ENCODE measurements at places on chromosomes 11 and 22. TPM values are rescaled to one million over a fixed set of nuclear protein-coding genes. Genes with fewer than 3 reads are reported as not detected.

GRCh38 chr11:72631806-72632731, 42.2 kb downstream of the PDE2A start:
- peak overlapping the region; percentile 83 for H3K27ac ChIP-seq
- no peak overlapping the region for H3K4me3 ChIP-seq
- no peak for DNase-seq
- no peaks in the 10 kb centered on the region for H3K27me3 ChIP-seq
- peaks cover 14% of the 10 kb centered on the region for H3K36me3 ChIP-seq

GRCh38 chr11:57303280-57303989, 21.3 kb downstream of the TNKS1BP1 start:
- H3K27me3 ChIP-seq, result no peaks in the 10 kb centered on the region
- no peak for DNase-seq
- H3K36me3 ChIP-seq, result peaks cover 66% of the 10 kb centered on the region
- no peak overlapping the region for H3K4me3 ChIP-seq
- peak overlapping the region; percentile 10 for H3K27ac ChIP-seq
- H3K4me1 ChIP-seq, result peaks cover 49% of the 10 kb centered on the region

DNA sequence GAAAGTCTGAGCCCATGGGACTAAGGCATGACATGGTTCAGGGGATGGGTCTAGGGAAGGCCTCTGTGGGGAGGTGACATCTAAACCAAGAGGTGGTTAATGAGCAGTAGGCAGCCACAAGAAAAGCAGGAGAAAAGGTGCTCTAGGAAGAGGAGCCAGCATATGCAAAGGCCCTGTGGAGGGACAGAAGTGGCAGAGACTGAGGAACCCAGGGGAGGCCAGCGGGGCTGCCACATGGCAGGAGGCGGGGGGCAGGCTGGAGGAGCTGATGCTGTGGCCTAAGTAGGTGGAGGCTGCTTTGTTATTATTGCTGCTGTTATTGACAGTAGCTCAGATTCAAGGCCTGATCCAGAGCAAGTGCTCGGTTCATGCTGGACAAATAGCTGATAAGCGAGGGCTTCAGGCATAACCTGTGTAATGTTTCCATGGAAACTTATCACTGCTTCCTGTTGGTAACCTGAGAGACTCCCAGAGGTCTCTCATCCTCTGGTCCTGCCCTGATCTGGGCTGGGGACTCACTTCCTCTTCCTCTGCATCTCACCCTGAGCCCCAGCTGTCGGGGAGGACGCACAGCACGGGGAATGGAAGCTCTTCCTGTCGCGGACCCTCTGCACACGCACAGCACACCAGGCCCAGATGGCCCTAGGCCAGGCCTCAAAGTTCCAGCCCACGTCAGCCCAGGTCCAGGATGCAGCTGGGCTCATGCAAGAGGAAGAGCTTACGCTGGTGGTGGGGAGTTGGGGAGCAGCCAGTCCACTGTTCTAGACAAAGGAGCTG, 75.2 kb upstream of the TP53I11 start:
- peaks cover 40% of the 10 kb centered on the region for H3K4me1 ChIP-seq
- H3K27ac ChIP-seq, result no peak overlapping the region
- DNase-seq, result no peak
- H3K36me3 ChIP-seq, result no peaks in the 10 kb centered on the region

DNA sequence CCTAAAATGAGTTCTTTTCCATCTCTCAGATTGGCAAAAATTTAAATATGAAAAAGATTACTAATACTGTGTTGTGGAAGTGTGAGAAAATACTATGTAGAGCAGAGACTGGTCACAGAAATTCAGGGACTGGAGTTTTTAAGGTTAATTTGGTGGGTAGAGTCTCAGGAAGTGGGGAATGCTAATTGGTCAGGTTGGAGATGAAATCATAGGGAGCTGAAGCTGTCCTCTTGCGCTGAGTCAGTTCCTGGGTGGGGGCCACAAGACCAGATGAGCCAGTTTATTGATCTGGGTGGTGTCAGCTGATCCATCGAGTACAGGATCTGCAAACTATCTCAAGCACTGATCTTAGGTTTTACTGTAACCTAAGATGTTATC, 29.4 kb upstream of the TMEM86A start:
- no peaks in the 10 kb centered on the region for H3K27me3 ChIP-seq
- no peak for DNase-seq
- H3K27ac ChIP-seq, result no peak overlapping the region
- no peaks in the 10 kb centered on the region for H3K36me3 ChIP-seq
- no peak overlapping the region for H3K4me3 ChIP-seq

DNA sequence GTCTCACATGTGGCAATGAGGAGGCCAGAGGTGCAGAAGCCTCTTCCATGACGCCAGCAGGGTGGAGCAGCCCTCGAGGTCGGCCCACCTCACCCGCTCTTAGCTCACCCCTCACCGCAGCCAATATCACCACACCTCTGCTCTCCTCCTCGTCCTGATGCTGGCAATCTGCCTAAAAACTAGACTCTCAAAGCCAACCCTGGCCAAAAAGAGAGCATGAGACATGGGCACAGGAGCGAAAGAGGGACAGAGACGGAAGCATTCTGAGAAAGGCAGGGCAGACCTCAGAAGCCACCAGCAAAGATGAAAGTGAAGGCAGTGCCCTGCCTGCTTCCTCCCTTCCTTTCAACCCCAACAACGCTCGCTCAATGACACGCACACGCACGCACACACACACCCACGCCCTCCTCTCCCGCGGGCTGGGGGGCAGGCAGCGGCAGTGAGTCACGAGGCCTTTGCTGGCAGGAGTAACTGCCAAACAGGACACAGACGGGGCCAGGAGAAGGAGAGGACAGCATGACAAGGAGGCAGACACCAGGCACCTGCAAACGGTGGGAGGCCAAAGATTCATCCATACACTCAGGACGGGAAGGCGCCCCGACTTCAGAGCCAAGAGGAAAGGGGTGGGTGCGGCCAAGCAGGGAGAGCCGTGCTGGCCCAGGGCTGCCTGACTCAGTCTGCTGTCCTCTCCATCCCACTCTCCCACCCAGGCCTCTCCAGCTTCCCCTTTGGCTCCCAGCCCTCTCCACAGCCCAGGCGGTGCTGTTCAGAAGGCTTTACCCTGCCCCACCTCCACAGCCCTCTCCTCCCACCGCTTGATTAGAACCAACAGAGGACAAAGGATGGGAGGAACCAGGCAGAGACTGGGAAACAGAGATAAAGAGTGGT, 11.4 kb downstream of the IGSF9B start:
- H3K36me3 ChIP-seq, result peaks cover 11% of the 10 kb centered on the region
- H3K27ac ChIP-seq, result peak overlapping the region; percentile 90
- H3K27me3 ChIP-seq, result no peaks in the 10 kb centered on the region
- DNase-seq, result no peak
- H3K4me1 ChIP-seq, result peaks cover 63% of the 10 kb centered on the region

- peaks cover 9% of the 10 kb centered on the region for H3K4me1 ChIP-seq
- no peaks in the 10 kb centered on the region for H3K36me3 ChIP-seq
- H3K4me3 ChIP-seq, result peak overlapping the region; percentile 33
- H3K27me3 ChIP-seq, result no peaks in the 10 kb centered on the region
- DNase-seq, result no peak
These were observed 17.0 kb upstream of the KCTD14 start for GRCh38 chr11:78039919-78040671.

DNA sequence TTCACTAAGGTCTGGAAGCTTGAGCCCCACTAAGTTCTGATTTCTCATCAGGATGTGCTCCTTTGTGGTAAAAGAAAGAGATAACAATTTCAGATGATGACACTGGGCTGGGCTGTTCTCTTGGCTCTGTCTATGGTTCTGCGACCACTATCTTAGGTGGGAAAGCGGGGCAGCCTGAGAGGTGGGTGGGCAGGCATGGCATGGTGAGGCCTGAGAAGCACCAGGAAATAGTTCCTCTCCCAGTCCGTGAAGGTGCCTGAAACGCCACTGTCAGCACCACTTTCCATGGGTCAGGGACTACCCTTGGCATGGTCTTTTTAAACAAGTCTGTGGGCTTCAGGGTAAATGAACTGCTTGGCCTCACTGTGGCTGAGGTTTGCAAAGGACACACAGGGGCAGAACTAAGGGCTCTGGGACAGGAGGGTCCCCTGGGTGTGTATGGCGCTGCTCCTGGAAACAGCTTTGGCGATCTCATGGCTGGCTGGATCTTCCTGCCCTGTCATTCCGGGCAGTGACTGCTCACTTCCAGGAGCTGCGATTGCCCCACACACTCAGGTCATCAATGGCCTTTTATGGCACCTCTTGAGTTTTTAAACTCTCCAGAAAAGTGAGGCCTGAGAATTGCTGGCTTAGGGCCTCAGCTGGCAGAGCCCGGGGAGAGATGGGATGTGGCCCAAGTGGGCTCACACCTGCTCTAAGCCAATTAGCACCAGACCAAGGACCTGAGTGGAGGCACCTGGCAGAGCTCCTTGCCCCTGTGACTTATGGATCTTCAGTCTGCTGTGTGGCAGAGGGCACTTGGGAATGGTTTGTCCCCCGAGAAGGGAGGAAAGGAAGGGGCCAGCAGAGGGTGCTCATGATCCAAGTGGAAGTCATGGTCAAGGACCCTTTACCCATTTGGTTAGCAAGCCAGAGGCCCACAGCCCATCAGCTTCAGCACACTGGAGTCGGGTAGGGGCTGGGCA, 55.6 kb upstream of the LYVE1 start:
- H3K36me3 ChIP-seq, result no peaks in the 10 kb centered on the region
- H3K27me3 ChIP-seq, result no peaks in the 10 kb centered on the region
- H3K4me1 ChIP-seq, result peaks cover 66% of the 10 kb centered on the region
- H3K4me3 ChIP-seq, result no peak overlapping the region

DNA sequence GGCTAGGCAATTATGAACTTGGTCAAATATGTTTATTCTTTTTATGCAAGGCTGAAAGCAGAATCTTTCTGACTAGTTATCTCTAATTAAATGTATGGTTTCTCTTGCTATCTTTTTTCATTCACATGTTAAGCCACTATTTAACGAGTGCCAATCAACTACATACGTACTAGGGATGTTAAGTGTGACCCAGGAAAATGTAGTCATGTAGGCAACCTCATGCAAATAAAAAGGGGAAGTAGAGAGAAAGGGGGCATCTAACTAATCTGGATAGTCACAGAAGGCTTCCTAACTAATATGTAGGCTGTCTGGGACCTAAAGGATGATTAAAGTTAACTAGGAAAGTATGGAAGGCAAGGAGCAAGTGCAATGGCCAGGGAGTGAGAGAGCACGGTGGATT, 23.5 kb downstream of the TBRG1 start:
- H3K27ac ChIP-seq, result no peak overlapping the region
- DNase-seq, result no peak
- H3K4me3 ChIP-seq, result no peak overlapping the region
- H3K27me3 ChIP-seq, result no peaks in the 10 kb centered on the region
- H3K4me1 ChIP-seq, result no peaks in the 10 kb centered on the region
- H3K36me3 ChIP-seq, result peaks cover 18% of the 10 kb centered on the region

- H3K36me3 ChIP-seq, result no peaks in the 10 kb centered on the region
- no peaks in the 10 kb centered on the region for H3K4me1 ChIP-seq
- no peak for DNase-seq
These were observed 583.9 kb upstream of the LRRC4C start for GRCh38 chr11:42043312-42043711.

GRCh38 chr11:66637557-66638176, 836 bp upstream of the RBM4 start:
- peak overlapping the region; percentile 89 for H3K27ac ChIP-seq
- H3K27me3 ChIP-seq, result no peaks in the 10 kb centered on the region
- no peak for DNase-seq
- H3K4me1 ChIP-seq, result peaks cover 59% of the 10 kb centered on the region
- H3K36me3 ChIP-seq, result peaks cover 36% of the 10 kb centered on the region

DNA sequence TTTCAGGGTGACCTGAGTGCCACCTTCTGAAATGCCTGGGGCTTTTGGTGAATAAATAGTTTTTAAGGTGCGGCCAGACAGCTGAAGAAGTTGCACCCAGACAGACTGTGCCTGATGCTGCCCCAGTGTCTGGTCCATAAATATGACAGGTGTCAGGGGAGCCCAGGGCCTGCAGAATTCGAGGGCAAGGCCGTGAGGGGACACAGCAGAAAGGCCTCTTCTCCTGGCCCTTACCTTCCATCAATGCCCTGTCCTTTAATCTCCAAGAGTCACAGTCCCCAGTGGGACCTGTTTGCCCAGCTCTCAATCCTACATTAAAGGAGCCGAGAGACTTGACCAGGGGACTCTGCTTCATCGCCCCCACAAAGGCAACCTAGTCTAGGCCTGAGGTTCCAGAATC, 45.7 kb downstream of the NAT10 start:
- no peak overlapping the region for H3K4me3 ChIP-seq
- no peaks in the 10 kb centered on the region for H3K4me1 ChIP-seq
- peaks cover 92% of the 10 kb centered on the region for H3K36me3 ChIP-seq
- H3K27ac ChIP-seq, result no peak overlapping the region
- H3K27me3 ChIP-seq, result no peaks in the 10 kb centered on the region
- DNase-seq, result no peak

DNA sequence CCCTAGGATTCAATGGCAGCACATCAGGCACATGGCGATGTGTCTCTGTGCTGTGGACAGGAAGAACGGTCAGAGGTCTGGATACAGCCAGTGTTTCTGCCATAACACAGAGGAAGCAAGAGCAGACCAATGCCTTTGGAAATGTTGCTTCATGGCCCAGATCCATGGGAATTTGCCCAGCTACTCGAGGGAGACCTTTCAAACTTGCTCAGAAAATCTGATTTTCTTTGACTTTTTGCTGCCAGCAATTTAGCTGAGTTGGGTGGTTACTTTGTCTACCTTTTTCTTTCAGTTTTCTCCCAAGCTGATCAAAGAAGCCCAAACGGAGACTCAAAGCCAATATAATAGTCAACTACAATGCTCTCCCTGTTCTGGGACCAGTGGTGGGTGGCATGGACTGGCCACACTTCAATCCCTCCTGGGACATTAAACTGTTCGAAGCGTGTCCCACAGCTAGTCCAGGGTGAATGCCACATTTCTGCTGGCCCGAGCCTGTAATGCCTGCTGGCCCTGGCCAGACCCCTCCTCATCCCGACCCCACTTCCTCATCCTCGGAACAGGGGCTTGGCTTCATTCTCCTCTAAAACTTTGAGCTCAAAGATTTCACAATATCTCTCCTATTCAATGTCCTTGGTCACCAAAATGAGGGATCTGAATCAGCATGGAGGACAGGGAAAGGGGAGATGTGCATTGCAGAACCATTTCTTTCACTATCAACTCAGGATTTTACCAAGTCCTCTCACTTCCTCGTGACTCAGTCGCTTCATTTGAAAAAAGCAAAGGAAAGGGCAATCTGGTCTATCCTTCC, 93.3 kb downstream of the ABTB2 start:
- no peak for DNase-seq
- H3K36me3 ChIP-seq, result no peaks in the 10 kb centered on the region
- no peaks in the 10 kb centered on the region for H3K27me3 ChIP-seq
- H3K27ac ChIP-seq, result no peak overlapping the region
- H3K4me3 ChIP-seq, result no peak overlapping the region

- H3K27me3 ChIP-seq, result no peaks in the 10 kb centered on the region
- peaks cover 12% of the 10 kb centered on the region for H3K4me1 ChIP-seq
- no peak for DNase-seq
These were observed 3.9 kb upstream of the NUP160 start for GRCh38 chr11:47852053-47852452.

- H3K27me3 ChIP-seq, result no peaks in the 10 kb centered on the region
- H3K4me1 ChIP-seq, result peaks cover 19% of the 10 kb centered on the region
- no peak for DNase-seq
These were observed 173.7 kb upstream of the SORL1-AS1 start for GRCh38 chr11:121626507-121626875.

- H3K27ac ChIP-seq, result peak overlapping the region; percentile 67
- no peak overlapping the region for H3K4me3 ChIP-seq
- H3K36me3 ChIP-seq, result peaks cover 4% of the 10 kb centered on the region
- DNase-seq, result no peak
- no peaks in the 10 kb centered on the region for H3K27me3 ChIP-seq
These were observed 52.2 kb downstream of the C11orf58 start for GRCh38 chr11:16790486-16791190.

The CLCF1 gene
- 12.7 TPM for total RNA-seq

The RAB39A gene
- total RNA-seq, result 0.71 TPM

The MPZL3 gene
- total RNA-seq, result 0.50 TPM

The TMEM25 gene
- total RNA-seq, result 51.7 TPM

The EI24 gene
- 80.2 TPM for total RNA-seq

The OR51I1 gene
- total RNA-seq, result not detected

The ATG2A gene
- 27.3 TPM for total RNA-seq

The ASCC2 gene
- 20.5 TPM for total RNA-seq

The SESN3 gene
- total RNA-seq, result 20.8 TPM

The OR10D3 gene
- total RNA-seq, result not detected

Data from esophagus muscularis mucosa (tissue), 4 donors.